ENCODE measurements at places on chromosomes 1 and 21.

DNA sequence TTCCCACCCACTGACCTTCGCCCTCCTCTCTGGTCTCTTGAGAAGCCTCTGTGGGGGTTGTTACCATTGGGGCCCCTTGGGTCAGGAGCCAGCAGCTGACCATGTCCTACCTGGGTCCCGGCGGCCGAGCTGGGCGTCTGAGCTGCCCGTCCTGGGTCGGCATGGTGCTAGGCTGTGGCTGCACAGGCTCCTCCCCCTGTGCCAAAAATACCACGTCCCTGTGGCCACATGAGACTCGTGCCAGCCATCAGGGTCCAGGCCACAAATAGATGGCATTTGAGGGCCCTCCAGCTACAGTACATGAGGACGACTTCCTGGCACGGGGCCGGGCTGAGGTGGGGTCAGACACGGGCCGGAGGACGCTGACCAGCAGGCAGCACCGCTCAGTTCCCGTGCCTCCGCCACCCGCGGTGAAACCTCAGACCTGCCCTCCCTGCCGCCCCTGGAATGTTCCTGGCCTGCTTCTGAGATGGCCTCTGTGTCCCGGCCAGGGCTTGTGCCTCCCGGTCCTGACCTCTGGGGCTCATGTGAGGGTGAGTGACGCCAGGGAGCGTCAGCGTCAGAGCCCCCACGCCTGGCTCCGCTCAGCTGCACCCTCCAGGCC is at the start of gene PERM1:
TSS of gene PERM1 (minus strand) at position 139 of the 604 bp plus-strand sequence. CDS start 1,064 bp downstream, outside the sequence.
- DNase-seq = no peak

DNA sequence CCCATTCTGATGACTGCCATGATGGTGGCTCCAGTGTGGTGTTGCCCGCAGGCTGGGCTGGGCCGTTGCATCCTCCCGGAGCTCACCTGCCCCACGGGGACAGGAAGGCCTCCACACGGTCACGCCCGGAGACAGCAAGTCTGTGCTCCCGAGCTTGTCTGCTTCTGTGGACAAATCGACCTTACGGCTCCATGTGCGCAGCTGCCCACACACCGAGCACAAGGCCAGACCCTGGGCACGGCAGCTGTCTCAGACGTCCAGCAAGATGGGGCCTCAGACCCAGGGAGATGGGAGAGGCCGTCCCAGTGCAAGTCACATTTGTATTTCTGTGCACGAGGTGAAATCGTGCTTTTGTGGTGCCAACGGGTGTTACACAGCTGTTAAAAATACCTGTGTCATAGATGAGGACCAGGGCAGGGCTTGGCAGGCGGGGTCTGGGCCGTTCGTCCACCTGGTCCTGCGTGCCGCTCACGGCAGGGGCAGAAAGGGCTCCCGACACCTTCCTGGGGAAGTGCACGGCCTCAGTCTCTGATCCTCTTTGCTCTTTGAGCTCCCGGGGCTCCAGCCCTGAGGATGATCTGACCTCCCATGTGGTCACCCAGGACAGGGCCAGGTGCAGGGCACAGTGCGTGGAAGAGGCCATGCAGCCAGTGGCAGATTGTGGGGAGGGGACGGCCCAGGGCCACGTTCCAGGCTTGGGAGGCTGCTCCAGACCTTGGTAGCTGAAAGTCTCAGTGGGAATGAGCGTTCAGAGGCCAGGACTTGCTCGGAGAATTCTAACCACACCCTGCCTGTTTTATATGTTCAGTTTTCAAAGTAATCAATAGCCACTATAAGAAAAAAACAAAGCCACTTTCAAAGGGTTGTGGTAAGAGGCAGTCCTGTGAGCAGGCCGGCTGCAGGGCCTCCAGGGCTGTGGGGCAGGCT is 13.5 kb downstream of the COL6A1 start:
- DNase-seq = no peak

DNA sequence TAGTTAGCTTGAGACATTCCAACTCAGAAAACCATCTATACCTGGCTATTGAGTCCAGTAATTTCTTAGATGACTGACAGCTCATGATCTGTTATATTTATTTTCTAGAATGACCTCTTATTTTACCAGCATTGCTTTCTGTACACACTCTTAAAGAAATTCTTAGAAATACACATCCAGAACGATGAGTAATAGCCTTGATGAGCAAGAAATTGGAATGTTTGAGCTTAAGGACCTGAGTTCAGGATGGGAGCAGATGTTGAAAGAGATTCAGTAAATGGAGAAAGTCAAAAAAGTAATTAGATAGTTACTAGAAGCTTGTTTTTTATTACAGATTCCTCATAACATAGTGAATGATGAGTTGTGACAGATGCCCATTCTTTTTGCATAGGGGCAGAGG is 11.7 kb downstream of the PYHIN1 start:
- no peak for DNase-seq

DNA sequence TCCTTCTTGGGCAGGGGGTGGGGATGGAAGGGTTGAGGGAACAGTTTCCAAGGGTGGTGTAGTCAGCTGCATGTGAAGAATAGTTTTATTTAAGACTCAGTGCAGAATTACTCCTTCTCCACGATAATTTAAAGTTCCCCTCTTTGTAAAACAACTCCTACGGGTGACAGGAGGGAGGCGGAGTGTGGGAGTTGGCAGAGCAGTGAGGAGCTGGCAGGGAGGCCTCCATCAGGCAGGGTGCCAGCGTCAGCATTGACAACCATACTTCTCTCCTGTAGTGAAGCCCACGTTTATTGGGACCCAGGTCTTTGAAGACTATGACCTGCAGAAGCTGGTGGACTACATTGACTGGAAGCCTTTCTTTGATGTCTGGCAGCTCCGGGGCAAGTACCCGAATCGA is 93.8 kb downstream of the MTR start:
- no peak for DNase-seq

- DNase-seq = no peak
Observed at GRCh38 chr1:158283965-158284364, 5.8 kb upstream of the CD1C start.

DNA sequence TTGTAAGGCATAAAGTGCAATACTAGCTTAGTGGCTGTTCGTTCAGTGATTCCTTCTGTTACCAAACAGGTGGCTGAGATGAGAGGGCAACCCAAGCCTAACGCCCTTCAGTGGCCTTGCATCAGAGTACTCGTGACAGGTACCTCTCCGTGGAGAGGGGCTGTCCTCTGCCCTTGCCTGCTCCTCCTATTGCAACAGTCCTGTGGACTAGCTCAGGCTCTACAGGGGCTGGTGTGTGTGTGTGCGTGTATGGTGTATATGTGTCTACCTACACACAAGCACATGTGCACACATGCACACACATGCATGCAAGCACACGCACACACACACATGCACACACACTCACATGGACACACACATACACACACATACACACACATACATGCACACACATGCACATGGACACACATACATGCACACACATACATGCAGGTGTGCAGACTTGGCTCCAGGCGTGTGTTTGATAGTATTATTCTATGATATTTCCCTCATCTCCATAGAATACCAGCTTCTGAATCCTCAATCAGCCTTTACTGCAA is 15.1 kb downstream of the TFF3 start:
- no peak for DNase-seq

- DNase-seq = peak; percentile 63
Observed at GRCh38 chr1:113929750-113930498, 800 bp downstream of the HIPK1 start.

DNA sequence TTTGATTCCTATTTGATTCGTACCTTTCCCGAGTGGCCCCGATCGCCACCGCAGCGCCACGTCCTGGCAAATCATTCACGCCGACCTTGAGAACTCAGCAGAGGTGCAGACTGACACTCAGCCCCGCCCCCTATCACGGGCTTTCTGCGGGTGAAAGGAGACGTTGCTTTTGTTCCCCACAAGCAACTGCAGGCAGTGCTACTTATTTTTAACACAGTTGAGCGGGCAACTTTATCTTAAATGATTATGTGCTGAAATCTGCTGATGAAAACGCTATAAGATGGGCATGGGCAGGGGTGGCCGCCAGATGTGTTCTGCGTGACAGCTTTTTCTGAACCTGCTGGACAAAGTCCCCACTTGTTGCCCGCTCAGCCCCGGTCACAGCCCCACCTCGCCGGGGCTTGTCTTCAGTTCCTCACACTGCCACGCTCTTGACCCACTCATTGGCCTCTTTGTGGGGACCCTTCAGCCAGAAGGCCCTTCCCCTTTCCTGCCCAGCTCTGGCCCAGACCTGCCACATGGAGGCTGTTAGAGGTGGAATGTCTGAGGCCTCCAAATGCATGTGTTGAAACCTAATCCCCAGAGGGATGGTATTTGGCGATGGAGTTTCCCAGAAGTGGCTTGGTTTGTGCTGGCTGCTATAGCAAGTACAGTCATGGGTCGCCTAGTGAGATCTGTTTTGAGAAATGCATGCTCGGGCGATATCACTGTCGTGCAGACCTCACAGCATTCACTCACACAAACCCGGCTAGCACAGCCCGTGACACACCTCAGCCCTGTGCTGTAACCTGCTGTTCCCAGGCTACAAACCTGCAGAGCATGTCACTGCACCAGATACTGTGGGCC is 15.7 kb upstream of the PDXK start:
- DNase-seq = no peak

GRCh38 chr1:203440771-203441170 is 34.8 kb upstream of the PRELP start:
- DNase-seq = no peak

DNA sequence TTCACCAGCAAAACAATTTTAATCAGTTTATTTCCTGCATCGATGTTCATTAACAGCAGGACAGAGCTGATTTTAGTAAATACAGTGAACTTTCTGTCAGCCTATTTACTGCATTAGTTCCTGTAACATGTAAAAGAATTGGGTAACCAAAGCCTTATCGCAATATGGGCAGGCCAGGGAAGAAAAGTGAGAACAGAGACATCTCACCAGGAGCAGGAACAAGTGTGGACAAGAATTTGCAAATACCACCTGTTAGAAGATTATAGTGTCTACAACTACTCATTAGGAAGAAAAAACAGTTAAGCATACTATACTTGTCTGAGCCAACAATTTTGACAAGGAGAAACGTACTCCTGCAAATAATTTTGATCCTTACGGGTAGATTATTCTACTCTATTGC is 1293.9 kb downstream of the PLA2G4A start:
- DNase-seq = no peak

DNA sequence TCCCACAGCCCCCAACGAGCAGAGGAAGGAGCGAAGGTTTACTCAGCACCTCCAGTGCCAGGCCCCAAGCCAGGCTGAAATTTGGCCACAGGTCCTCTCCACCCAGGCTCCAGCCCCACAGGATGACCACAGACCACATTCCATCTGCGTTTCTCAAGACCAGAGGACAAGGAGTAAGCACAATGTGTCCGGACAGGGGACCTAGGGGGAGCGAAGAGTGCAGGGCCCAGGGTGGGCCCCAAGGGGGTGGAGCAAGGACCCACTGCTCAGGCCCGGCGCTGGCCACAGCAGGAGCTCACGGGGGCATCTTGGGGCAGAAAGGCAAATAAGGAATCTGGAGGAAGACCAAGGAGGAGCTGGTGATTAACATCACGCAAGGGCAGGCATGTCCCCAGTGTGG is 100.5 kb downstream of the NPHP4 start:
- no peak for DNase-seq

- DNase-seq = no peak
Observed at GRCh38 chr21:45220071-45220481, 67.6 kb downstream of the POFUT2 start.

GRCh38 chr1:27678747-27679146 is 6.8 kb upstream of the IFI6 start:
- DNase-seq = no peak

- DNase-seq = no peak
Observed at GRCh38 chr1:109887271-109887670, 23.4 kb upstream of the CSF1 start.

DNA sequence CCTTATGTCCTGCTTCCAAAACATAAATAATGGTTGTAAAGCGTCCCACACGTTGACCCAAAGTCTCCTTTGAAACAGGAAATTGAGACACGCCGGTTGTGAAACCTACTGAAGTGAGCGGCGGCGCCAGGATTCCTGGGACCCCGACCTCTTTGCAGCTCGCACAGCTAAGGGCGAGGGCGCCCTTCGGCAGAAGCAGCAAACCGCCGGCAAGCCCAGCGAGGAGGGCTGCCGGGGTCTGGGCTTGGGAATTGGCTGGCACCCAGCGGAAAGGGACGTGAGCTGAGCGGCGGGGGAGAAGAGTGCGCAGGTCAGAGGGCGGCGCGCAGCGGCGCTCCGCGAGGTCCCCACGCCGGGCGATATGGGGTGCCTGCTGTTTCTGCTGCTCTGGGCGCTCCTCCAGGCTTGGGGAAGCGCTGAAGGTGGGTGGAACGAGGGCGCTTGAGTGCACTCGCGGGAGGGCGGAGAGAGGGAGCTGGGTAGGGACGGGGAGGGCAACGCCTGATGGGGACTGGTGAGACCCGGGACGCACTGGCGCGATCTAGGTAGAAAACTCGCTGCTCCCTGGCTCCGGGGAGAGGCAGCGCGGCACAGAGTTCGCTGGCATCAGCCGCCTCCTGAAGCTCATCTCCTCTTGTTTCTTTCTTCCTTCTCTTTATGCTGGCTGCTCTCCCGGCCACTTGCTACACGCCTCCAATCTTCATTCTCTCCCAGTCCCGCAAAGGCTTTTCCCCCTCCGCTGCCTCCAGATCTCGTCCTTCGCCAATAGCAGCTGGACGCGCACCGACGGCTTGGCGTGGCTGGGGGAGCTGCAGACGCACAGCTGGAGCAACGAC is at the start of gene CD1D:
TSS of gene CD1D (plus strand) at position 155 of the 836 bp plus-strand sequence. CDS start at position 362, 207 bp downstream.
- peak; percentile 6 for DNase-seq
